ENCODE measurements at places on chromosomes 4 and X.
A peak's percentile ranks its signal among the peaks of the same experiment; 100 is the strongest.

- no peak for DNase-seq
Measured at GRCh38 chr4:23068287-23068686, 375.6 kb downstream of the GBA3 start.

GRCh38 chr4:1084796-1085403, 28.5 kb downstream of the RNF212 start:
- DNase-seq: no peak

- no peak for DNase-seq
Measured at GRCh38 chr4:57156242-57156990, 46.2 kb upstream of the IGFBP7 start.

- no peak for DNase-seq
Measured at GRCh38 chrX:110132450-110133114, 129.7 kb downstream of the TMEM164 start.

GRCh38 chr4:108744307-108744706, 18.5 kb downstream of the ETNPPL start:
- DNase-seq: no peak

- DNase-seq: no peak
Measured at GRCh38 chr4:113901994-113902787, 77.3 kb downstream of the ARSJ start.

DNA sequence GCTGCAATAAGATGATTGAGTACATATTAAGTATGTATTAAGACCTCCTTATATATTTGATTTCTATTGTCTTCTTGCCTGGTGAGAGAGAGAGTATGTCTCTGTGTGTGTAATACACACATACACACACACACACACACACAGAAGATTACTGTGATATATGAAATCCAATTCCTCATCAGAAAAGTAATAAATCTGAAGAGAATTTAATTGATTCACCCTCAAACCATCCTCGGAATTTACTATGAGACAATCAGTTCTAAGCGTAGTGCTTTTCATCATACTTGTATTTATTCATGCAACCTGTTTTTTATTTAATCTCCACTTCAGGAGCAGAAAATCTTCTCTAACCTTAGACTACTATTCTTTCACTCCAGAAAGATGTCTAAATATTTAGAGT, 62.3 kb upstream of the TLL1 start:
- DNase-seq: no peak

- no peak for DNase-seq
Measured at GRCh38 chr4:48681856-48682255, 98.2 kb downstream of the FRYL start.

GRCh38 chr4:158824425-158825274, 55.8 kb downstream of the FNIP2 start:
- DNase-seq: no peak

GRCh38 chrX:295136-295535, 14.0 kb downstream of the PLCXD1 start:
- DNase-seq: no peak

- DNase-seq: no peak
Measured at GRCh38 chr4:6682862-6683590, 10.7 kb upstream of the S100P start.

- peak; percentile 89 for DNase-seq
Measured at GRCh38 chrX:149938881-149939654, 777 bp upstream of the EOLA2 start.

GRCh38 chr4:77418333-77418732, 187.3 kb upstream of the CXCL13 start:
- DNase-seq: no peak

GRCh38 chr4:183149616-183150539, 50.8 kb downstream of the WWC2 start:
- no peak for DNase-seq

GRCh38 chr4:153218961-153219360, 14.7 kb downstream of the TRIM2 start:
- no peak for DNase-seq

DNA sequence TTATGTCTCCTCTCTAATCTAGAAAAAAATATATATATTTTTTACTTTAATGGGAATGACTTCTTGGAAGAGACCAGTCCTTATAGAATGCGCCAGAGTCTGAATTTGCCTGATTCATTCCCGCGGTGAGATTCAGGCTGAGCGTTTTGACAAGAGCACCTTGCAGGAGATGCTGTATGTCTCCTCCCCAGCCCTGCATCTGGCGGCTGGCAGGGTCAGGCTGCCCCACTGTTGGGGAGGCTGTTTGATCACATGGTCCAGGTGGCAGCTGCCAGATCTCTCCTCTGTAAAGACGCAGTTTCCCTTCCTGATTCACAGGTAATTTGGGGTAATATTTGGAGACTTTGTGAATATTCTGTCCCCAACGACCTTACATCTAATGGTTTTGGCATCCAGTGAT, 9.7 kb downstream of the PDZD4 start:
- no peak for DNase-seq

DNA sequence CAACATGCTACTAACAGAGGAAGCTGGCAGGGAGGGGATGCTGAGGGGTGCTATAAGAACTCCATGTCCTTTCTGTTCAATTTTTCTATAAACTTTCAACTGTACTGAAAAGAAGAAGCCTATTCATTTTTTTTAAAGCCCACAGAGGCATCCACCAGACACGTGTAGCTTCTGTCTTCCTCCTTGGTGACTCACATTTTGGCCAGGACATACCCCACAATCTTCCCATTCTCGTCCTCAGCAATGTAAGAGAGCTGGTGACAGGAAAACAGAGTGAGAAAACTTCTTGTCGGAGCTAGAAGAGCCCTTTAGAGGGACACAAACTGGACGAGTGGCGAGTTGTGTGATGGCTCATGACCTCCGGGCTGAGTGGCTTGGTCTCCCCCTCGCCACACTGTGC, 1.1 kb downstream of the NAA10 start:
- DNase-seq: no peak

- DNase-seq: no peak
Measured at GRCh38 chrX:72030431-72030830, 101.3 kb downstream of the RTL5 start.

GRCh38 chr4:996997-997374, 3.8 kb upstream of the SLC26A1 start:
- no peak for DNase-seq

DNA sequence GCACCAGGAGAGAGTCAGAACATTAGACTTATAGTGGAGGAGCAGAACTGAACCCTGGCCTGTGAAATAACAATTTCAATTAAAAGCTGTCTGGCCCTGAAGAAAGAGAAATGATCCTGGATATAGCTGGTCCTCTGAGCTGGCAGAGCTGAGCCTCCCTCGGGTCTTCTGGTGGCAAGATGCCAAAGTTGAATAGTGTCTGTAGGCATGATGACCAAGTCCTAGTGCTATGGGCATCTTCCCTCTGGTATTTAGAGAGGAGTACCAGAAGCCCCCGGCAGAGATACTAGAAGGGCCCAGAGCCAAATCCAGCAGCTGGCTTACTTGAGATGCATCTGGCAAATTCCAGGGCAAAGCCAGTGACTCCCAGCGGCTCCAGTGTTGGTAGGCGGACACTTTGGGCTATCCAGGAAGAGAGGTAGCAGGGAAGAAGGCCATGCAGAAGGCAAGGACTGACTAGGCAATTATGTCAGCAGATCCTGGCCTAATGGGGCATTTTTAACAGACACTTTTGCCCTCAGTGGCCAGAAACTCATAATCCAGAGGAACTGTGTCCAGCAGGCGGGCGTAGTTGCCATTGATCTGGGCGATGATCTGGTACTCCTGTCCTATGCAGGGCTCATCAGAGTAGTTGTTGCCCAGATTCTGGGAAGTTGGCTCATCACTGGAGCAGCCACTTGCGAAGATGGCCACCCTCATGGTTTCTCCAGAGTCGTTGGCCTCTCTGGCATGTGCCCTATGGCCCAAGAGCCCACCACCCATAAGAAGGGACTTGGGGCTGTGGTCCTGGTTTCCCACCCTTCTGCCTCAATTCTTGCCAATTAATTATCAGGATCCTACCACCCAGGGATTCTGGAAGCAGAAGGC, 17.9 kb downstream of the VSIG4 start:
- DNase-seq: no peak

- DNase-seq: no peak
Measured at GRCh38 chr4:66565801-66566200, 895.5 kb upstream of the EPHA5 start.

DNA sequence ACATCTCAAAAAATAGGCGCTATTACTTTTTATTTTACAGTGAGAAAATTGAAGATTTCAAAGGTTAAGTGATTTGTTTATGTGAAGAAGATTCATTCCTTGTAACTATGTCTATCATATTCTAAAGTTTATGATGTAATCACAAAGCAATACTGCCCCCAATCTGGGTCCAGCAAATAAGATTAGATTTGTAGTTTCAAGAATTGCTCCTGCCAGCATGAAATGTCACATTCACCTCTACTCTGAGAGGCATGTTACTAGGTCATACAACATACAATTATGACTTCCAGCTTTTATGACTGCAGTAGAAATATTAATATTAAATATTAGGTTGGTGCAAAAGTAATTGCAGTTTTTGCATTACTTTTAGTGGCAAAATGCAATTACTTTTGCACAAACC, 976.2 kb downstream of the FSTL5 start:
- DNase-seq: no peak

DNA sequence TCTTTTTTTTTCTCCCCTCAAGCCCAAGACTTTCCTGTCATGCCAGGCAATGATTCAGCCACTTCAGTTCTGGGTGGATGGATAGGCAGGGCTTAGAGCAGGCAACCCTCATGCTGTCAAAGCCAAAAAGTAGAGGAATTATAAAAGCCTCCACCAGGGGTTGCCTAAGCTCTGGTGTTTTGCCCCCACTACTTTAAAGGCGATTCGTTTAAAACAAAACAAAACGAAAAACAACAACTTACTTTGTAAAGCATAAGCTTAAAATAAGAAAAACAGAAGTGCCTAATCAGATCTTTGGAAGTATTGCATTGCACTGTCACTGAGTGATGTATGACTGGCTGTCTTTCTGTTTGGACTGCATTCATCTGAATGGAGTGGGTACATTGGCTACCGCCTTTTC, 5.3 kb upstream of the IDS start:
- no peak for DNase-seq

GRCh38 chr4:39320381-39321115, 45.6 kb downstream of the RFC1 start:
- no peak for DNase-seq

DNA sequence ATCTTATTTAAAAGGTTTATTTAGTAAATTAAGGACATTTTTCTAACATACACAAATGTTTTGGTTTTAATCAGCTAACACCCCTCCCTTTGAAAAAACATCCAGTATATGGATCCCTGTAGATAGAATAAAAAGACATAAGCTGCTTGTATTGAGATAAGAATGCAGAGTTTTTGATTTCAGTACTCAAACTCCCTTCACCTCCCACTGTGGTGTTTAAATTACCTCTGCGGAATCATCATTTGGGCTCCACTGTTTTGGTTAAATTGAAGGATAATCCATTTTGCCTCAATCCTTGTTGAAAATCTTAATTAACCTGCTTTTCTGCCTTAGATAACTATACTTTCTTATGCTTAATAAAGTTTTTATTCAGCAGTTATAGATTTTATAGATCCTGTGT, 27.6 kb downstream of the USP53 start:
- no peak for DNase-seq

- DNase-seq: no peak
Measured at GRCh38 chrX:68848189-68848940, 19.5 kb downstream of the EFNB1 start.

- no peak for DNase-seq
Measured at GRCh38 chr4:2363056-2363721, 55.3 kb downstream of the ZFYVE28 start.

GRCh38 chr4:36549252-36549651, 267.8 kb downstream of the DTHD1 start:
- no peak for DNase-seq

GRCh38 chr4:1294424-1294823, 4.7 kb downstream of the MAEA start:
- DNase-seq: no peak

DNA sequence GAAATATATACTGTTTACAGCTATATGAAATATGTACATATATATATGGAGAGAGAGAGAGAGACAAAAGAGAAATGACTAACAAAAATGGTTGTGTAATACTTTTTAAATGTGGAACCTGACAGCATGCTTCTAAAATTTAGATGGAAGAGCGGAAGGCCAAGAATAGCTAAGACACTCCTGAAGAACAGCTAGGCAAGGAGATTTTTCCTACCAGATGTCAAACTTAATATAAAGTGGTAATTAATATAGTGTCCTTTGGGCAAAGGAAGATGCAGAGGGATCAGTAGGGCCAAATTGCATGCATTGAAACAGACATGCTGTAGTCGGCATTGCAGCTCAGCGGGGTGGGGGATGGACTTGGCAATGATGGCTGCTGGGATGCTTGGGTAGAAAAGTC, 45.2 kb downstream of the ADD1 start:
- no peak for DNase-seq

- DNase-seq: no peak
Measured at GRCh38 chr4:24164054-24164693, 274.3 kb upstream of the PPARGC1A start.

- no peak for DNase-seq
Measured at GRCh38 chr4:89263265-89263664, 44.3 kb downstream of the GPRIN3 start.

GRCh38 chr4:152540293-152540674, 4.4 kb upstream of the FBXW7 start:
- no peak for DNase-seq

DNA sequence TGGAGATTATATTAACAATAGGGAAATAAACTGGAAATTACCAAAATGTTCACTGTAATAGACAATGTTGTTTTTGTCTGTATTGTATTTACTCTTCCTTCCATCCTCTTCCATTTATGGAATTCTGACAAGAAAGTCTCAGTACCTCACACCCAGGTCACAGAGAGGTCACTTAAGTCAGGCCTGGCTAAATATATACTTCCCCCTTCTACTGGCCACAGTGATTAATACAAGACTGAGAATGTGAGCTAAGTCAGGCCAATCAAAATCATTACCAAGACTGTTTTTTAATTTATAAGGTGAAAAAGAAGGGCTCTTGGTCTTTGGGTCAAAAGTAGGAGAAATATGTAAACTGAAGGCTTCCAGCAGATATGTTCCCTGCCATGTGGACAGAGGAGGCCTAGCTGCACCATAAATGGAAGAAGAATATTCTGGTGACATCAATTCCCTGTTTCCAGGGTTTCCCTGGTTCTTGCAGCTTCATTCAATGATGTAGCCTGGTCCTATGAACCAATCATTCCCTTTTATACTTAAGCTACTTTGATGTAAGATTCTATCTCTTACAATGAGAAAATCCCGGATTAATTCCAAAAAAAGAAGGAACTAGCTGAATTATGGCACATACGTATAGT, 64.3 kb downstream of the LRBA start:
- no peak for DNase-seq

- no peak for DNase-seq
Measured at GRCh38 chrX:23493941-23494374, 159.3 kb downstream of the PTCHD1 start.

DNA sequence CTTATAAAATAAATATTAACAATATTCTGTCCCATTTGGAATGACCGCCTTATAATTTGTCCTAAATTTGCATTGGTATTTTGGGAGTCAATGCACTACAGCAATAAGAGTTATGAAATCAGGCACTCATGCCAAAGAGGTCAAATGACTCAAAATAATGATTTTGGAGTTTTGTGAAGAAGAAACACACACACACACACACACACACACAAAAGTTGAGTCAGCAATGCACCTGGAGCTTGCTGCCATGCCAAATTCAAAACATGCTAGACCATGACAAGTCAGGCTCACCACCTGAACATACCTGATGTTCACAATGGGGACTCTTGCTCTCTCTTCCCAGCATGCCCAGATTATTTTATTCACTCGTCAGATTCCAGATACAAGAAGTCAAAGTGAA, 56.7 kb downstream of the PROM1 start:
- no peak for DNase-seq

All from tibial nerve (tissue), 4 donors.